ENCODE measurements at places on chromosomes 11 and 22. TPM values are rescaled to one million over a fixed set of nuclear protein-coding genes. Genes with fewer than 3 reads are reported as not detected.

PCSK7 gene
- 60.6 TPM for total RNA-seq

H19 gene
- total RNA-seq: 1,268 TPM

MAPK12 gene
- total RNA-seq: 74.6 TPM

SCUBE2 gene
- total RNA-seq: 2.8 TPM

RIBC2 gene
- total RNA-seq: 2.9 TPM

ISX gene
- total RNA-seq: not detected

MMP7 gene
- 2.7 TPM for total RNA-seq

HBE1 gene
- 3.2 TPM for total RNA-seq

OR8D1 gene
- not detected for total RNA-seq

MICALL1 gene
- 34.5 TPM for total RNA-seq
